Stimulated activated CD4-positive, alpha-beta T cell treated with anti-CD3 and anti-CD28 coated beads, Interleukin-15, amount 100 ng/mL, for 1 hour (primary cell): ENCODE measurements at places on chromosomes 3 and 15.

DNA sequence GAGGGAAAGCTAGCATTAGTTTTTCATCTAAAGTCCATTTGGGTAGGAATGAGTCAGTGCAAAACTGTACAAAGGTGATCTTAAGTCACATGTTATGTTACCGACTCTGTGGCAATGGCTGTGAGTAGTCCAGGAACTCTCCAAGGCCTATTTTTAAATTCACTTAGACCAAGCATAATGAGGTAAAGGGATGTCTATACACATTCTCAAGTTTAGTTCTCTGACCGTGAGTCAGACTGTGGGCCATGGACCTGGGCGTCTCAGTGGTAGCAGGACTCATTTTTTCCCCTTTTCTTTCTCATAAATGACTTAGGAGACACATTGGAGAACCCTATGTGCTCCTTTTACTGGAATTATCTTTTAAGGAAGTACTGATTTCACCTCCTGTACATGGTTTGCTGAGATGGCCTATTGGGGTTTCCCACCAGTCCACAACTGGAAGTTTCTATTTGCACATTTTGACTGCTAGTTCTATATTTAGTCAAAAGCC, 488.7 kb upstream of the TPRG1 start:
- DNase-seq: no peak

DNA sequence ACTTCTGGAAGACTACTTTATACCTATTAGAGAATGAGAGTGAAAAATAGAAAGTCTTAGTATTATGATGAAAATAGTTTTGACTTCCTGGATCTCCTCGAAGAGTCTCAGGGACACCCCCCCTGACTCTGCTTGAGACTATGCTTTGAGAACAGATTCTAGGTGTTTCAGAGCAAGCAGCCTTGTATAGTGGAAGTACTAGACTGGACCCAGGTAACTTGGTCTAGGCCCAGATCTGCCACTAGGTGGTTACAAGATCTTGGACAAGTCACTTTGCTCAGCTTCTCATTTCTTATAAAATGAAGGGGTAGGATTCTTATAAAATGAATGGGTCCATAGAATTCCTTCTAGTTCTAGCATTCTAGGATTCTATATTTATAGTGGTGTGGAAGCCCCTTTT, 9.1 kb downstream of the ABHD5 start:
- DNase-seq: no peak

DNA sequence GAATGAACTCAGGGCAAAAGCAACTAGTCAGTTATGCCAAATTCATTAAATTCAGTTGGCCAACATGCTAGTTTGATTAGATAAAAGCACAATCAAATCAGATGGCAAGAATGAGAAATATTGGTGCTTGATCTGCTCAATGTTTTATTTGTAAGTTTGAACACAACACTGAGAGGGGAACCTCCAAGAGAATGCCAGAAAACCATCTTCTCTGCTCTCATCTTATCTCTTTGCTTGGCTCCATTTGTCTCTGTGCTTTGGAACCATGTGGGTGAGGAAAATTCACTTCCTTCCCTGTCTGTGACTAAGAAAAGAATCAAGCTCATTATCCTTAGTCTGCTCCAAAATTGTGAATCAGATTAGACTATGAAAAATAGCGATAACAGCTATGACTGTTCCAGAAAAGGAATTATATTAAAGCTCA, 43.6 kb upstream of the DCBLD2 start:
- DNase-seq: no peak

GRCh38 chr15:55170361-55170760, 26.4 kb downstream of the RSL24D1 start:
- no peak for DNase-seq

GRCh38 chr15:34271493-34271892, 46.7 kb downstream of the EMC4 start:
- no peak for DNase-seq

DNA sequence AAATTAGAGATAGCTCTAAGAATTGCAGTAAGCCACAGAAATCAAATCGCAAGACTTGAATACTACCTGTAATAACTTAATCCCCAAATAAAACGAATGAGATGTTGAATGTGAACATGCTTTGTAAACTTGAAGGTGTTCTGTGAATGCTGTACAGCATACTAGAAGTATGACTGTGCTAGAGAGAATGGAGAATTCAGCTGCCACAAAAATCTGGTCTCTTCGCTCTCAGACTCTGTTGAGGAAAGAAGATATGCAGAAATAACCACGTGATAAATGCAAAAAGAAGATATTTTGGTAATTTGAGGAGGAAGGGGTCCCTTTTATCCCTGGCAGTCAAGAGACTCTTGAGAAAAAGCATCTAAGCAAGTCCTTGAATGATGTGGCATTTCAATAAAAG, 37.3 kb downstream of the ZBTB38 start:
- DNase-seq: no peak

DNA sequence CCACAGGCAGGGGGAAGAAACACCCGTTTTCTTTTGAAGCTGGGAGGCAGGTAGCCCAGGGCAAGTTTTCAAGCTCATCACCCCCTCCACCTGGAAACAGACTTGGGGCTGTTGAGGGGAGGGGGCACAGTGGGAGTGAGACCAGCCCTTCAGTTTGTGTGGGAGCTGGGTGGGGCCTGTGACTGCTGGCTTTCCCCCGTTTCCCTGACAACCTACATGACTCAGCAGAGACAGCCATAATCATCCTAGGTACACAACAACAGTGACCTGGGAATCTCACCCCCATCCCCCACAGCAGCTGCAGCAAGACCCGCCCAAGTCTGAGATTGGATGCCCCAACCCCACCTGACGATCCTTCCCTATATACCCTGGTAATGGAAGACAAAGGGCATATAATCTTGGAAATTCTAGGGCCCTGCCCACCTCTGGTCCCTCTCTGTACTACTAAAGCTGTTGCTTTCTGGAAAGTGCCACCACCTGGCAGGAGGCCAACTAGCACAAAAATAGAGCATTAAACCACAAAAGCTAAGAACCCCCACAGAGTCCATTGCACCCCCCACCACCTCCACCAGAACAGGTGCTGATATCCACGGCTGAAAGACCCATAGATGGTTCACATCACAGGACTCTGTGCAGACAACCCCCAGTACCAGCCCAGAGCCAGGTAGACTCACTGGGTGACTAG, 422.2 kb upstream of the SGO1 start:
- DNase-seq: no peak

GRCh38 chr3:13543253-13543652, 5.7 kb upstream of the FBLN2 start:
- DNase-seq: no peak

GRCh38 chr3:121895736-121896135, 1.5 kb downstream of the SLC15A2 start:
- DNase-seq: no peak

GRCh38 chr3:61008153-61008997, 242.9 kb downstream of the FHIT start:
- DNase-seq: no peak

DNA sequence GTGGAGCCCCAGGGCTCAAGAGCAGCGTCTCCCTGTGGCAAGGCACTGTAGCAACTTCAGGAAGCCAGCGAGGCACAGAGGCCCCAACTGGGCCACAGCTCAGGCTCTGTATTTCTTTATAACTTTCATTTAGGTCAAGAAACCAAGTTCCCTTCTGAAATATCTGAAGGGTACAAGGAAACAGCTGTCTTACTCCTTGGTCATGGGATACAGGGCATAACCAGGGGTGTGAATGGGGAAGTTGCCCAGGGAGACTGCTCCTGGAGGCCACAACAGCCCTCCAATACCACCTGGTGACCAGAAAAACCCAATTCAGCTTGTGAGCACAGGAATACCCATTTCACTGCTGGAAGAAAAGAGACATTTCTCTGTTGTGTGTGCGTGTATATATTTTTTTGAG, 13.3 kb upstream of the SPTBN5 start:
- no peak for DNase-seq

DNA sequence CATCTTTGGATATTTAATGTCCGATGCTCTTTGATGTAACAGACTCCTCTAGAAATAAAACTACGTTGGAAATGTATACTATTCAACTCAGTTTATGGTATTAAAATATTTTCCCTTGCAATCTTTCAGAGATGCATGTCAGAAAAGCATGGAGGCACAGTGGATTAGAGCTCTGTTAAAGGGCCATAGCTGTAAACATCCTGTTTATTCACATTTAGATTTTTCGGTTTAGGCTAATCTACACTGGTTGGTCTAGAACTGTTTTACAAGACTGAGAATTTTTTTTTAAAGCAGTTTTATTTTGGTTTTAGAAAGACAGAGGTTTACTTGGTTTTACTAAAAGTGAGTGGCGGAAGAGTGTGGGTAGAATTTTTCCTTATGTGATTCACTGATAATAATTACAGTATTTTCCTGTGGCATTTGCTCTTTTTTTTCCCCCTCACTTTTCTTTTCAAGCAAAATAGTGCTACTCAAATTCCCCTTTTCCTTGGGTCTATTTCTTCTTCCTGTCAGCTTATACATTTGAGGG, 132.1 kb downstream of the IL1RAP start:
- DNase-seq: no peak

GRCh38 chr15:66713843-66714508, 11.9 kb downstream of the SMAD6 start:
- DNase-seq: no peak

- DNase-seq: no peak
These were observed 170.5 kb upstream of the POU1F1 start for GRCh38 chr3:87446849-87447387.
